ENCODE measurements at places on chromosomes 13 and 19.

- DNase-seq, result no peak
These were observed 89.6 kb downstream of the LMO7 start for GRCh38 chr13:75725736-75726135.

GRCh38 chr19:34690372-34690771 is 12.9 kb downstream of the ZNF302 start:
- DNase-seq, result no peak

DNA sequence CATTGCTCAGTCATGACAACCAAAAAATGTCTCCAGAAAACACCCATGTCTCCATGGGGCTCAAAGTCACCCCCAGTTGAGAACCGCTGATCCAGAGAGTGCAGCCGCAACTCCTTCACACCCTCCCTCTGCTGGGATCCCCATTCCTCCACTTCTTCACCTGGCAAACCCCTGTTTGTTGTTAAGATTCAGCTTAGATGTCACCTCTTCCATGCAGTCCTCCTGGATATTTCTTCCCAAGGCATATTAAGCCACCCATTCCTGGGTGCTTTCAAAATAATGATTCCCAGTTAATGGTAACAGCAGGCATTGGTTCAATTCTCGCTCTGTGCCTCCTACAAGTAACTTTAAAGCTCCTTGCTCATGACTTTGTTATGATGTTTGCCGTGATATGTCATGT is 4.0 kb downstream of the OR10H1 start:
- DNase-seq, result no peak

GRCh38 chr13:100389617-100390016 is 199.0 kb downstream of the GGACT start:
- no peak for DNase-seq

DNA sequence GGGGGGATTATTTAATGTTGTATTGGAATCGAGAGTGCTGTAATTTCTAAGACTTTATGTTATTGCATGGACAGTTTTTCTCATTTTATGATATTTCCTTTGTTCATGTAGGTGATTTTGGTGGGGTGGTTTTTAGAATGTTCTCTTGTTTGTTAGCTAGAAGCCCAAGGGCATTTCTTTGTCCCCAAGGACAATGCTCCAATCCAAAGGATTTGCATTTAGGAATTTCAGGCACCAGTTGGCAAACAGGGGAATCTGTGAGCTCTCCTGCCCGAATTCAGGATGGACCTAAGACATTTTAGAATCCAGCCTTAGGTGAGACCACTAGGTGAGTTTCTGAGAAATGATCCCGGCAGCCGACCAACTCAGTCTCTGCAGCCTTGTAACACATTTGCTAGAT is 324.9 kb downstream of the KCNRG start:
- no peak for DNase-seq

DNA sequence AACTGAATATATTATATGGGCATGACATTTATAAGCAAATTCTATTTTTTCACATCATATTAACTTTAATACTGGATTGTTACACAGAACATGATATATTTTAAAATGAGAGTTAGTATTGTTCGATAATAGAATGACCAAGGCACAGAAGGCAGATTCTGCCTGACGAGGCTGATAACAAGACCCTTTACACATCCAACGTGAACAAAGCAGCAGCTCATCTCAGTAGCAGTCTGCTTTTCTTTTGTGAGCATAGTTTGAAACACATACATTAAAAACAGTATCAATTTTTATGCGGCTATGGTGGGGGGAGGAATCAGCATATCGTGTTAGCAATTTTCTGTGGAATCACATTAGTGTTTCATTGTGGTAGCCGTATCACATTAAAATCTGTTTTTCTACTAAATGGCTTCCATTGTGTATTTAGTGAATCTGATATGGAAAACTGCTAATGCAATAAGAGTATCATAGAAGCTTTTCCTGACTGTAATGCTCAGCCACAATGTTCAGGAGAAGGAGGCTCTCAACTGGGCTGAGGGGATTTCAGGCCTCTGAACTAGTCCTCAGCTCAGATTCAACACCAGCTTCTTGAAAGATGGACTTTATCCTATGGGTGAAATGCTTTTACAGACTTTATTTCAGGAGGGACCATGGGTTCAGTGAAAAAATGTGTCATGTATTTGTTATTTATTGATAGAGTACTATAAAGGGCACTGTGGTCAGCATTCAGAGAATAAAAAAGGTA is 4.0 kb downstream of the SMAD9 start:
- DNase-seq, result no peak

GRCh38 chr19:42253245-42254088 is 1.5 kb downstream of the ERF start:
- DNase-seq, result peak; percentile 68

GRCh38 chr13:27808851-27809550 is 16.7 kb downstream of the GSX1 start:
- DNase-seq, result no peak

DNA sequence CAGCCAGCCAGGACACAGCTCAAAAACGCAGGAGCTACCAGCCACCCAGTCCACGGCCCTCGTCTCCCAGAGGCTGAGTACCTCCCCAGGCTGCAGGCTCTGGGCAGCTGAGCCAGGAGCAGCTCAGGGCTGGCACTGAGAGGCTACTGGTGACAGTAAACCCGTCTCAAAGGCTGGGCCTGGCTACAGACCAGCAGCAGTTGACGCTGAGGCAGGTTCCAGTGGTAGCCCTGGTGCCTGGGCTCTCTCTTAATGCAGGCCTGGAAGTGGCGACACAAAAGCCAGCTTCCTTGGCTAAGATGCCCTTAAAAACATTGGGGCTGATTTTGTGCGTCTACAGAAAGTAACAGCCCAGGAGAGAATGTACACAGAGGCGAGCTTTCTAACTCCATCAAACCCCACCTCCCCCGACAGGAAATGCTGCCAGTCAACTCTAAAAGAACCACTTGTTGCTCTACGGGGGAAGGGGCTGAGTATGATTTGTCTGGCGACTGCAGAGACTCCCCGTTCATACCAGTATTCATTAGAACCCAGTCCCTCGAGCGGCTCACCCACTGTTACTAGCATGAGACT is 126.3 kb downstream of the STK24 start:
- no peak for DNase-seq

DNA sequence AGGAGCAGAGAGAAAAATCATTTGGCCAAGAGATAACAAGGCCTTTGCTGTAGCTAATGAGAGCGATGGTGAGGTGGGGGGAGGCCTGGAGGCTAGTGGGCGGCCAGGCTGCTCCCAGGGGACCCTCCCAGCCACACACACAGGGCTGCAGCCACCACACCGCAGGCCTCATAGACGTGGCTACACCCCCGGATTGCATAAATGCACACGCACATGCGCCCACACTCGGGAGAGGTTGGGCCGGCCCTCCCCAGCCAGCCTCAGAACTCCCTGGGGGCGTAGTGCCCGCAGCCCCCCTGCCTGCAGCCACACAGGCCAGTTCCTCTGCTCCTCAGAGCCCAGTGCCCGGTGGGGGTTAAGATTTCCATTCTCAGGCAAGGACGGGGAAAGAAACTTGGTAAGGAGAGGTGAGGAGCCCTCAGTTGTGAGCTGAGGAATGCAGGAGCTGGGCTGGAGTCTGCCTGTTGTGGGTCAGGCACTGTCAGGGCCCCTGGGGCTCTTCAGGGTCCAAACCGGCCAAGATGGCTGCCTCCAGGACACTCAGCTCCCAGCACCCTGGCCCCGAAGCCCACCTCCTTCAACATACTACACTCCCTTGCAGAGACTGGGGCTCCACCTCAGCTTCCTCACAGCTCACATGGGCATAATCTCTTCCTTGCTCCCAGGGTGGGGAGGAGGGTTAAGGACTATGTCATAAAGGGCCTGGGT is 8.0 kb downstream of the PTH2 start:
- DNase-seq, result no peak

DNA sequence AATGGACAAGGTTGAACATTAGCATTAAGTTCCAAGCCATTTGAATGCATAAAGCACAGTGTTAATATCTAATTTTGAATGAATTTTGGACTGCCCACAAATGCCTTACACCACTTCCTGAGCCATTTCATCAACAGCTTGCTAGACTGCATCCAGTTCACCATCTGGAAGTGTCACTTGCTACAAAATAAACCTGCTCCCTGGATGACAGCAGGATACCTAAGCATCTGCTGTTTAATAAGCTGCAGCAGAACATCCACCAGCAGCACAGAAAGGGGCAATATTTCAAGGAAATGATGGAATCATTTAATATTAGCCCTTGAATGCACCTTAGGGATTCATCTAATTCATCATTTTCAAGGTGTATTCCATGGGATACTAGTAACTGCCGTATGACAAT is 76.6 kb upstream of the PCDH9 start:
- no peak for DNase-seq

GRCh38 chr19:33394723-33395560 is 21.4 kb downstream of the CEBPG start:
- DNase-seq, result no peak

DNA sequence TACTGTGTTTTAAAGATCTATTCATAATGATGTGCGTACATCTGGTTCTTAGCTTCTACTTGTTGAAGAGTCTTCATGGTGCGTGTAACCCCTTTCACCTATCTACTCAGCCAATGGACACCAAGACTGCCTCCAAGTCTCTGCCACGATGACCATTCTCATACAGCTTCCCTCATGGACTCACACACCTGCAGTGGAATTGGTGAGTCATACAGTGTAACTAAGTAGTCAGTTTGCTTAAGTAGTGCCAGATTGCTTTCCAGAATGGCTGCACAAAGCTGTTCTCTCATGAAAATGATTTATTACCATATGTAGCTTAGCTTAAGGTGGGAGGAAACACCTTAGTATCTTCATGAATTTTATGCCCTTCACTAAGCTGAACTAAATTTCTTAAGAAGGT is 112.3 kb downstream of the AKAP11 start:
- DNase-seq, result no peak

- peak; percentile 98 for DNase-seq
These were observed 28.3 kb downstream of the ZNF507 start for GRCh38 chr19:32373585-32374295.

DNA sequence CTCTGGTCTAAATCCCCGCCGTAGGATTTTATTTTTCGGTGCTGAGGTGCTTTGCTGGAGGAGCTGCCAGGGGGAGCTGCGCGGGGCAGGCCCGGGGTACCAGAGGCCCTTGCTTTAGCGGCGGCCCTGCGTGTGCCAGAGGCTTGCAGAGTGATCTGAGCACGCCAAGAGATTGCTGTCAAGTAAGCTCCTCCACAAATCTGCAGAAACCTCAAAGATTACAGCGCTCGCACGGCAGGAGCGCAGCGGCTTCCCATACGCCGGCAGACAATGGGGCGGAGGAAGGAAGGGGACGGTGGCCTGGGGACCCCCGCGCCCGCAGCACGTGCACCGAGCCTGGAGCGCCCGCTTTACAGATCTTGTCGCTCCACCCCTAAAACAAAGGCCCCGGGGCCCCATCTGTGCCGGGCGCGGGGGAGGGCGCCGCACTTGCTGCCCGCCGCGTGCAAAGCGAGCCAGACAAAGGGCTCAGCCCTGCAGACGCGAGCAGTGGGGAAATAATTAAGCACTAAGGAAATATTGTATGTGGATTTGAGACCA is 9.1 kb upstream of the C19orf12 start:
- DNase-seq, result peak; percentile 12

- no peak for DNase-seq
These were observed 210.9 kb downstream of the GPC5 start for GRCh38 chr13:91609353-91609752.

- no peak for DNase-seq
These were observed 190.0 kb upstream of the MIR17HG start for GRCh38 chr13:91157273-91158016.

GRCh38 chr13:46526740-46527139 is 26.2 kb upstream of the LRCH1 start:
- no peak for DNase-seq

DNA sequence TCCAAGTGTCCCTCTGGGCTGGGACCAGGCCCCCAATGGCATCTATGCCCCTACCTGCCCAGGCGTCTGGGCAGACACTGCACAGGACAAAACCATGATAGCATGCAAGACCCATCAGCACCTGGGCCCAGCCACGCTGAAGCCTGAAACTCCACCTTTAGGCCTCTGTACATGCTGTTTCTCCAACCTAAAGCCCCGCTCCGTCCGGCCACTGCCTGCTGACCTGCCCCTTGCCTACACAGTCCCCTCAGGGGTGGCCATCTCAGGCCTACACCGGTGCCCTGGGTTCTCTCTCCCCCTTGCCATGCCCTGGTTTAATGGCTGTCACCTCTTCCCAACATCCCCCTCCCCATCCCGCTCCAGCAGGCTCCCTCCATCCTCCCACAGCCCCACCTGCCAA is 15.3 kb downstream of the GJA3 start:
- DNase-seq, result no peak

GRCh38 chr19:43470288-43470687 is 4.9 kb upstream of the LYPD3 start:
- DNase-seq, result peak; percentile 76

GRCh38 chr19:31107096-31107495 is 242.1 kb downstream of the TSHZ3 start:
- no peak for DNase-seq

DNA sequence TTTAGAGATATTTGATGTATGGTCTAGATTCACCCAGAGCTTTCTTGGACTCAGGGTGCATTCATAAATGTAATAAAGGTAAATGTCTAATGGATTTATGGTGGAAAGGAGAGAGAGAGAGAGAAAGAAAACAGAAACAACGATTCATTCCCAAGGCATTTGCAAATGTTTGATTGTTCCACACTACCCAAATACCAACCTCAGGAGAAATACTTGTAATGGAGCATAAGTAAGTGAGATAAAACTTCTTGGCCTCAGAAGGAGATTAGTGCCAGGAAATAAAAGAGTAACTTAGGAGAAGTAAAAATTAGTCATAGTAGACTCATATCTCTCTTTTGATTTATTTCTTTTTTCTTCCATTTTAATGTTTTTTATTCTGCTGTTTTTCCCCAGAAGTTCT is 40.6 kb upstream of the DGKH start:
- peak; percentile 39 for DNase-seq

DNA sequence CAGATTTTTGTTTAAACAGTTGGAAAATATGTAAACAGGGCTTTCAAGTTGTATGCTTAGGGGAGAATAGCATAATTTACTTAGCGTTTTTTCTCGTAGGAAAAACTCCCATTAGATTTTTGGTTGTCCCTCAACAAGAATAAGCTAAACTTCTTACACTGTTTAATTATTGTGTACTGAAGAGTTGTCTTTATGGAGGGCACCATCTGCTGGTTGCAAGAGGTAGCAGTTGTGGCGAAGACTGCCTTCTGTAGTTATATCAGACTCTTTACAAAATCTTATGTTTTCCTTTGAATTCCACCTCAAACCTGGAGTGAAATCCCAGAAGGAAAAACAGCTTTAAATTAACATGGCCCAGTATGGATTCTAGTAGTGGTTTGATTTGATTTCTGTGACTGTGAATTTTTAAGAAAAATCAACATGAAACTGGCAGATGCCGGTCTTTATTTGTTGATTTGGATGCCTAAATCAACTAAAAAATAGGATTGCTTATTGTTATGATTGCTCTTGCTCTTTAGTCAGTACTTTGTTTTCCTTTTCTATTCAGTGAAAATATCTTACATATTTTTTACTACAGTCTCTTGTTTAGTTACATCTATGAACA is 53.4 kb downstream of the PDS5B start:
- DNase-seq, result peak; percentile 61

Data from EL (cell line).